ENCODE measurements at places on chromosomes 12 and 14.

DNA sequence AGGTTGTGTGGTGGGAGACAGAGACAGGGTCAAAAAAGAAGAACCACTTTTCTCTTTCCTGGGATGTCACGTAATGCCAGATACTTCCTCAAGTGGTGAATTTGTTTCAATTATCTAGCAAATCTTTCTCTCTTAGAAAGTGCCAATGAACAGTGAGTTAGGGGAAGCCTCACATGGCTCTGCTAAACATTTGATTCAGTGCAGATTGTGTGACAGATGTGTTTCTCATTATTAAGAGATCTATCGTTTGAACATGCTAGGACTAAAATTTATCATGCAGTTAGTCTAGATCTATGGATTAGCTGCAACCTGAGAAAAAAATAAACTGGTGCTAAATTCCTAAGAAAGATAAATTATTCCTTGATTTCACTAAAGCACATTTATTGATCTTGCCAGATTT is 247.8 kb downstream of the MDGA2 start:
- DNase-seq, result no peak

DNA sequence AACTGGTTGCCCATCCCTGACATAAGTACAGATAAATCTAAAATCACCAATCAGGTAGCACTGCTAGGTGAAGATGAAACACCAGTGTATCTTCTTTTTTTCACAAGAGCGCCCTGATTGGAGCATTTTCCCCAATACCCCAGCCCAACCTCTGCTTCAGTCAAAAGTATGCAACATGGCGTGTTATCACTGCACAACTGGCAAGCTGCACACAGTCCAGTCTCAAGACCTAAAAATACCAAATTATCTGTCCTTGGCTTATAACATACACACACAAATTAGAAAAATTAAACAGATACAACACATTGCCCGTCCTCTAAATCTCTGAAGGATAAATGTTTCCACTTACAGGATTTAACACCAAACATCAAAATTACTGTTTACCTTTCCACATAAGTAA is 20.2 kb upstream of the SELPLG start:
- no peak for DNase-seq

GRCh38 chr14:54928216-54928615 is 25.6 kb upstream of the GCH1 start:
- no peak for DNase-seq

DNA sequence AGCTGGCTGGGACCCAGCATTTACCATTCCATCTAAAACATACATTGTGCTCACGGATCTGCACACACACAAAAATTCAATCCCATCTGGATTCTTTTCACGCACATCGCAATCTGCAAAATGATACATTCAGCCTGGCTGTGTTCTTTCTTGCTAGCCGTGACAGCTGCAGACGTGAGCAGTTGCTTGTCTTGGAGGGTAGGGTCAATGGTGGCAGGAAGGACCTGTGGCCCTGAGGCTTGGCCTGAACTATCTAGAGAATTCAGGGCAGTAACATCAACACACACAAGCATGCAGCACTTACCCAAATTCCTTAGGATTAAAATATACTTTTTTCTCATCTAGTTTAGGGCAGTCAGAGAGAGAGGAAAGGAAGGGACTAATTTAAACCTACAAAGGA is 72.0 kb downstream of the DICER1 start:
- DNase-seq, result no peak

- no peak for DNase-seq
These were observed 13.0 kb downstream of the CDKL1 start for GRCh38 chr14:50383618-50384225.
